Stimulated activated CD8-positive, alpha-beta memory T cell treated with anti-CD3 and anti-CD28 coated beads, Interleukin-7, amount 100 ng/mL, for 4 hours (primary cell): ENCODE measurements at places on chromosomes 11 and 22.
A peak's percentile ranks its signal among the peaks of the same experiment; 100 is the strongest.

DNA sequence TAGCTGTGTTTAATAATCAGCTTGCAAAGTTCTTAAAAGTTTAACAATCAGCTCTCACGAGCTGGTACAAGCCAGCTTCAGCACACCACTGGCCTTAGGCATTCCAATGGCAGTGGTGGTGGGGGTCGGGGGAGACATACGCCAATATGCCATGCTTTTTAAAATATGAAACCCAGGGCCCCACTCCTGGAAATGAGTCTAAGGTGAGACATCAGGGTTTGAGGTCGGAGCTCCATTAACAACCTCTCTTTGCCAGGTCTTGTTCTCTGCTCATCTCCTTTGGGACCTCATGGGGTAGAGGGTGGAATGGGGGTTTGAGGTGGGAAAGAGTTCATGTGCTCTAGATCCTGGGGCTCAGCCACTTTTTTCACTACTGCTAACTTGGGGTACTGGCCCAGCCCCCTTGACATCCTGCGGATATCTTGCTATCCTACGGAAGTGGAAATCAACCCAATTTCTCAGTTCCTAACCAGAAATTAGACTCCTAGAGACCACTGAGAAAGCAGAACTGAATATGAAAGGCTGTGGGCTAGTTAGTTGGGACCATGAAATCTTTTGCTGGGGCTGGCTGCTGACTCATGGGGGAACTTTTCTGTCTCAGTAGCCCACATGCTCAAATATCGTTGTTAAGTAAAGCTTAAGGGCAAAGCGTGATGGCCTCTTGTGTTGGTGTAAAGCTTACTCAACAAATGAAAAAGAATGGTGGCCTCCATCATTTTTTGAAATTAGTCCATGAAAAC lies 90.1 kb downstream of the PDHX start:
- DNase-seq = peak; percentile 40

- no peak for DNase-seq
Observed at GRCh38 chr11:8092587-8093424, 11.8 kb downstream of the TUB start.

DNA sequence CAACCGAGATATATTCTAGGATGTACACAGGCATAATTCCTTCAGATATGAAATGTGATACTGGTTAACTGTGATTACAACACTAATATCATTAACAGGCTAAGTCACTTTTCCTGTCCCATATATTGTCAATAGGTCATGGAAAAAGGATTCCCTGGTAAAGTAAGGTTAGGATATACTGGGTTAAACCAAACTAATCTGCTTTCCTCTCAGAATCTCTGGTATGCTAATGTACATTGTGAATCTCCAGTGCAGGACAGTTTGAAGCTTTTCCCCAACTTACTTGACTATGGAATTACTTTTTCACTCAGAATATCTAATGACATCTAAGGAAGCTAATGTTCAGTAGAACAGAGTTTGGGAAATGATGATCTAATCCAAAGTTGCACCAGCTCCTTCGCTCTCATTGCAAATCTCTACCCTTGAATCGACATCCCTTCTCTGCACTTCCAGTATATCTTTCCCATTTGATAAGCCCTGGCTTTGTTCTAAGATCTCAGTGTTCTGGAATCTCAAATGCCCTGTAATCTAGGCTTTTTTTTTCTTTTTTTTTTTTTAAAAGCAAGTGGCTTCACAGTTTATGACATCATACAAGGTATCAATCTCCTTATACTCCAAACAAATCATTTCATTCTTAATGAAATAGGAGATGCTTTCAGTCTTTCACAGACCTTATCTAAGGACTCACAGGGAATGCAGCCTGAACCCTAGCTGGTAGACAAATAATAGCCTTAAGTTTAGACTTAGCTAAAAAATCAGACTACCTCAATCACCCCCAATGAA lies 43.8 kb downstream of the COPB1 start:
- DNase-seq = no peak

DNA sequence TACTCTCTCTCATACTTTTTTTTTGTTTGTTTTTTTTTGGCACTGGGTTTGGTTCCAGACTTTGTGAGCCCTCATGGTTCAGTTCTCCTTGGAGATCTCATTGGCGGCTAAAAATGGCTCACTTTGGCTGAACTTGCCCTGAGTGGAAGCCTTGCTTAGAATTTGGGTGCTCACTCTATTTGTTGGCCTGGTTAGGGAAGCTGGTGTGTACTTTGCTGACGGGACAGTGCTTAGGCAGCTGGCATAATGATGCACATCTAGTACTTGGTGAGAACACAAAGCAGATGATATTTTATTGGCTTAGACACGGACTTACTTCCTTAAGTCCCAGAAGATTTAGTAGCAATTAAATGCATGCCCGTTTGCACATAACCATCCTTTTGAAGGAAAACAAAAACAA lies 66.5 kb upstream of the GRAMD1B start:
- no peak for DNase-seq

DNA sequence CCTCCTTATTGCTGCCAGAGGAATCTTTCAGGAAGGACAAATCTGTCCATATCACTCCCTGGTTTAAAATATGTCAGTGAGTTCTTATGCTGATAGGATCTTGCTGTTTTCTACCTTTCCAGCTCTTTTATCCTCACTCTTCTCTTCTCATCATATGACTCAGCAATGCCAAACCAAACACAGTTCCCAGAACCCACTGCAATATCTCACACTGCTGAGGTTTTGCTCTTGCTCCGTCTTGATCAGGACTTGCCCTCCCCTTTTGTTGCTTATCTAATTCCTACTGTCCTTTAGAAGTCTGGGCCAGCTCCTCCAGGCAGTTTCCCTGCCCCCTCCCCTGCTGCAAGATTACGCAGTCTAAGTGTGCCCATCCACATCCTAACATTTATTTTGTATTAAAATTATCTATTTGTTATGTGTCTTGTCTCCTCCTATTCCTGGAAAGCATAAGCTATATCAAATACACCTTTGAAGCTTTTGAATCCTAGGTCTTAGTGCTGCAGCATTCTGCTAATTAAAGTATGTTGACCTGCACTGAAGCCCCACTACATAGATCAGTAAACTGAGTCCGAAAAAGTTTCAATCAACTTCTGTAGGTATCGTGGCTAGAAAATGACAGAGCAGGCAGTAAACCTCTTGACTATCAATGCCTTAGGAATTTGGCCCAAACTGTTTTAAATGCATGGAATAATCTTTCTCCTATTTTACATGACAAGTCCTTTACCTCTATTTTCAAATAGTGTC lies 119.2 kb upstream of the C11orf87 start:
- DNase-seq = no peak

- no peak for DNase-seq
Observed at GRCh38 chr22:47437110-47437509, 674.7 kb downstream of the TBC1D22A start.

GRCh38 chr11:35515224-35515623 lies 10.2 kb downstream of the PAMR1 start:
- DNase-seq = no peak

GRCh38 chr22:38941488-38941987 lies 15.9 kb upstream of the APOBEC3A start:
- DNase-seq = peak; percentile 68

DNA sequence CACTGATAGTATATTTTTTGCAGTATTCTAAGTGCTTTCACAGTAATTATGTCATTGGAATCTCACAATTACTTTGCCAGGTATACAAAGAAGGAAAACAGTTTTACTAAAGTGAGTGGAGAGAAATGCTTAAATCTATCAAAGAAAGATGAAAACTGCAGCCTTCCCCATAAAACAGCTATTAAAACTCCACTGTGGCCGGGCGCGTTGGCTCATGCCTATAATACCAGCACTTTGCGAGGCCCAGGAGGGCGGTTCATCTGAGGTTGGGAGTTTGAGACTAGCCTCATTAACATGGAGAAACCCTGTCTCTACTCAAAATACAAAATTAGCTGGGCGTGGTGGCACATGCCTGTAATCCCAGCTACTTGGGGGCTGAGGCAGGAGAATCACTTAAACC lies 19.1 kb downstream of the OR51E1 start:
- DNase-seq = no peak

GRCh38 chr22:48941033-48941902 lies 886.4 kb downstream of the BRD1 start:
- DNase-seq = no peak

- DNase-seq = no peak
Observed at GRCh38 chr11:111169367-111169766, 76.2 kb upstream of the POU2AF2 start.

DNA sequence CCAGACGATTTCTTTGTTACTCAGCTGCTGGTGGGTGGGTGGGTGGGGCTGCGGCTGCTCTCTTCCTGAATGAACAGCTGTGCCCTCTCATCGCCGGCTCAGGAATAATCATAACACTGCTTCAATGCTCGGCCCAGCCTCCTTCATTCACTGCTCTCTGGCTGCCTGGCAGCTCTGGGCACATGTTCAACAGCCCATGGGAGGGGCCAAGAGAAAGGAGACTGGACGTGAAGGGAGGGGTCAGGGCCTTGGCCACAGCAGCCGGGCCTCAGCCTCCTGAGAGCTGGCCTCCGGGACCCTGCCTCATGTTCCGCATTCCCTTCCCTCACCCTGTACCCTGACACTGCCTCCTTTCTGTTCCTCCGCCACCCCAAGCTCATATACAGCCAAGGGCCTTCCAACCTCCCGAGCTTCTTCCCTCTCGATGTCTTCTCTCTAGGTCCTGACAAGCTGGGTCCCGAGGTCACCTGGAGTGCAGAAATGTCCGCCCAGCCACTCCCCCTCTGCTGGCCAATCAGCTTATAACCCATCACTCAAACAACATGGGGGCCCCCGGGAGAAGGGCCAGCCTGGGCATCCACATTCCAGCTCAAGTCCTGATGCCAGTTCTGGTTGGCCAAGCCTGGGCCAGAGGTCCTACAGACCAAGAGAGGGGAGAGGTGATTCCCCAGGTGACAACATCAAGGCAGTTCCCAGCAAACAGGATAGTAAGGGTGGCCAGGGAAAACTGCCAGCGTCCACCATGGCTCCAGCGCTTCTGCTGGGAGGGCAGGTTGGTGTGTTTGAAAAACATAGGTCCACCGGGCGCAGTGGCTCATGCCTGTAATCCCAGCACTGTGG lies 3.2 kb upstream of the CSDC2 start:
- no peak for DNase-seq

DNA sequence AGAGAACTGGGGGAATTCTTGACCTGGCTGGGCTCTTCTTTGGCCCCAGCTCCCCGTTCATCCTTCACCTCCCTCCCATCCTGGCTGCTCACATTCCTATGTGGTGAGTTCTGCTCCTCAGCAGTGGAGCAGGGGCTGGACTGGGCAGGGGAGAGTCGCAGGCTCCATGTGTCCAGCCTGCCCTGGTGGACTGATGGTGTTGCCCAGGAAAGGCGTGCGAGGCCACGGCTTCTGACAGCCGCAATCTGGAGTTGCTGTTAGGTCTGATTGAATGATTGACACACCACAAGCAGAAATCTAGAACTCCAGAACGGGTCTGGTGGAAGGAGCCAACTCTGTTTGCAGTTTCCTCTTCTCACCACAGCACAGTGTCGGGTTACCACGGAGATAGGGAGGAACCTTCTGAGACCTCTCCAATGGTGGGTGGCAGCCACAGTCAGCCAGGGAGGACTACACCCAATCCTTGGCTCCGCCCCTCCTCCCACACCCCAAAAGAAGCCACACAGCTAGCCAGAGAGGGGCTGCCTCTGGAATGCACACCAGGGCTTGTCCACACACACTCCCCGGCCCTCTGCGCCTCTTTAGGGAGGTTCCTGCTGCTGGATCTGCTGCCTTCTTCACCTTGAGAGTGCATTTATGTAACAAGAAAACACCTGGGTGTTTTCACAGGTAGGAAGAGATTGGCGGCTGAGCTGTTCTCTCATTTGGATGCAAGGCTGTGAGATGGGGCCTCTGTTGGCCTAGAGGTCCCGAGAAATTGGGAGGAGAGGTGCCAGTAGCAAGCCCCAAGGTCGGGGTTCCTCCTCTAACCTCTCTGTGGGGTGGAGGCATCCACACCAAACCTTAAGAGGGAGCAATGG lies 56.4 kb upstream of the CD44 start:
- DNase-seq = peak; percentile 80

DNA sequence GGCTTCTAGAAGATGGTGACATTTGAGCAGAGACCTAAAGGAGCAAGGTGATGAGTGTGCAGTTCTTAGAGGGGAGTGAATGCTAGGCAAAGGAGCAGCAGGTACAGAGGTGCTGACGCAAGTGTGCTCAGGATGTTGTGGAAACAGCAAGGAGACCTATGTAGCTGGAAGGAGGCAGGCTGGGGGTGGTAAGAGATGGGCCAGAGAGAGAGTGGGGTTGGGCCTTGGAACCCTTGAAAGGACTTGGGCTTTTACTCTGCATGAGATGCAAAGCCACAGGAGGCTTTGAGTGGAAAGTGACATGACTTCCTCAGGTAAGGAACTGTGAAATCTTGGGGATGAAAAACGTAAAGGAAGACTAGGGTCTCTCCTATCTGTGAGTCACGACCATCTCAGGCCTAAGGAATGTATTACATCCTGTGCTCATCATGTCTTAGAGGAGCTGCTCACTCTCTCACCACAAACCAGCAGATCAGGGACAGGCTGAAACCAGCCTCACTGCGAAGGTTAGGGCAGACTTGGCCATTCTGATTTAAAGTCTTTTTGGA lies 65.4 kb downstream of the MICAL2 start:
- no peak for DNase-seq

GRCh38 chr11:64226507-64227051 lies 505 bp downstream of the NUDT22 start:
- DNase-seq = no peak

DNA sequence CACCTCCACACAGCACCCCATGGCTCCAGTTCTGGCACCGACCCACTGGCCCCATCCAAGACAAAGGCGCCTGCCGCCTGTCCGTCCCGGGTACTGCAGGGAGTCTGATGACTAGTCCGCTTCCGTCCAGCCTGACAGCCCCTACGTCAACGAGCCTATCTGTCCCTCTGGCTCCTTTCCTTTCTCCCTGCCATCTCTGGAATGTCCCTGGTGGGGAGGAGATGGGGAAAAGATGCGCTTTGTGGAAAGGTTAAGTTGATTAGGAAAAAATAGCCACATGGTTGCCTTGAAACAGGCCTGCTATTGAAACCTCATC lies 10.4 kb downstream of the PDGFB start:
- DNase-seq = no peak

DNA sequence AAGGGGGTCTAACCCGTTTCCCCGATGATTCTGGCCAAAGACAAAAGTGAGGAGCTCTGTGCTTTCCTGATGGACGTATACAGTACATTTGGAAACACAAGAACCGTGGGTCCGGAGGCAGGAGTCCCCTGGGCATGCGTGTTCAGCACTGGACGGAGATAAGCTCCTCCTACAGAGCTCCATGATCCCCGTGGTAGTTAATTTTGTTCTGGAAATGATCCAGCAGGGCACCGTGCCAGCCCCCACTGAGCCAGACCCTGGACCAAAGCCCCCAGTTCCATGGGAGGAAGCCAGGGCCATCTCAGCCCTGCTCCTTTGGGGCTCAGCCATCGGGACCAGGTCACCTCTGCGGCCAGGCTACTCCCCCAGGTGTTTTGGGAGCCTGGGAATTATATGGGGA lies 83.3 kb downstream of the TRMU start:
- DNase-seq = no peak
